ENCODE measurements at places on chromosomes 3 and 15.

DNA sequence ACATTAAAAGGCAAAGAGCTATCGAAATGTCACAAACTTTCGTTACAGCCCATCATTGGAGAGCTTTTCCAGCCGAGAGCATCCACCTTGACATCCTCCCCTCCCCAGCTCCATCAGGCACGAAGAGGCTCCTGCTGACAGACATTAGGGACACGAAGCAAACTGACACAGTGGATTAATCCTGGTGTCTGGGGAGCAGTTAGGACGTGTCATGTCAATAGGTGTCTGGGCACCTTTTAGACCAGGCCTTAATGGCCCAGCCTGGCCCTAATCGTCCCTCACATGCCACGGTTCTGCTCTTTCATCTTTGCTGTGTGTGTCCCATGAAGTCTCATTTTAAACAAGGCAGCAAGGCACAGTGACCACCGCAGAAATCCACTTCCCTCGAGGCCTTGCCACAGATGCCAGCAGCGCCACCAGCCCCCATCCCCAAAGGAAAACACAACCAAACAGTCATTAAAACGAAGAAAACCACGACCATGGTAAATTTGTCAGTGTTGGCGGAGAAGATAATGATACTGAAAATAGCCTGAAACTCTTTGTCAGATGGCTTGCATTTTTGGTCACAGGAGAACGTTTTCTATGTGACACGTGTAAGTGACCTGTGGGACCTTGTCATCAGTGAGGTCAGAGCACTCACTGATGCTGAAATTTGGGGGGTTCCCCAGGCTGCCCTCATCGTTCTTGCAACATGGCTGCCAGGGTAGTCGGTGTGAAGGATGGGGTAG is 16.3 kb upstream of the PCSK6 start:
- no peak for DNase-seq

GRCh38 chr3:52483577-52484381 is 11.4 kb upstream of the STAB1 start:
- DNase-seq, result no peak

- DNase-seq, result no peak
Observed at GRCh38 chr3:168183774-168184173, 88.0 kb upstream of the GOLIM4 start.

DNA sequence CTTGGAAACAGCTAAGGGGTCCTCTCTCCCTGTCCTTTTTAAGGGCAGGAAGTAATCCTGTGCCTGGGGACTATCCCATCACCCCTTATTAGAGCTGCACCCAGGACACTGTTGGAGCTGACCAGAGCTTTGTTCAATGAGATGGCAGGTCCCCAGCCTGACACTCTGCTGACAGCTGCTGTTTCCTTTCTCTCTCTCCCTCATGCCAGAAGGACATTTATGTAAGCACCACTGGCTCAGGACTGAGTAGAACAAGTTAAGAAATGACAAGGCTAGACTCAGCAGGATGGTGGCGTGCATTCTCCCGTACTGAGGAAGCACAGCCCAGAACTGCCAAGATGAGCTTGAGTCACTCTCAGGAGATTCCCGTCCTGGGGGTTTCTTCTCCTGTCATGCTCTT is 17.3 kb downstream of the GJD2 start:
- DNase-seq, result no peak

- DNase-seq, result no peak
Observed at GRCh38 chr15:70524470-70524869, 238.9 kb downstream of the UACA start.

- peak; percentile 4 for DNase-seq
Observed at GRCh38 chr15:86624261-86625036, 544.8 kb downstream of the AGBL1 start.

- no peak for DNase-seq
Observed at GRCh38 chr15:50144341-50145120, 25.5 kb upstream of the ATP8B4 start.

Measured in AML-193 (cell line).